ENCODE measurements at places on chromosomes 2 and 18.

GRCh38 chr18:77105028-77105427 is 27.6 kb downstream of the MBP start:
- DNase-seq = no peak

DNA sequence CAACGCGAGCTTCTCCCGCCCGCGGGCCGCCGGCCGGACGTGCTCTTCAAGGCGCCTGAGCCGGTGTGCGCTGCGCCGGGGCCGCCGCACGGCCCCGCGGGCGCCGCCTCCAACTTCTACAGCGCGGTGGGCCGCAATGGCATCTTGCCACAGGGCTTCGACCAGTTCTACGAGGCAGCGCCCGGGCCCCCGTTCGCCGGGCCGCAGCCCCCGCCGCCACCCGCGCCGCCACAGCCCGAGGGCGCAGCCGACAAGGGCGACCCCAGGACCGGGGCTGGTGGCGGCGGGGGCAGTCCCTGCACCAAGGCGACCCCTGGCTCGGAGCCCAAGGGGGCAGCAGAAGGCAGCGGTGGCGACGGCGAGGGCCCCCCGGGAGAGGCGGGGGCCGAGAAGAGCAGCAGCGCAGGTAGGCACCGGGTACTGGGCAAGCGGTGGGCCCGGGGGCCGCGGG is 676 bp downstream of the HOXD11 start:
- DNase-seq = no peak

GRCh38 chr2:77064324-77064723 is 457.9 kb downstream of the LRRTM4 start:
- no peak for DNase-seq

GRCh38 chr2:157256626-157257025 is 879 bp upstream of the GALNT5 start:
- DNase-seq = peak; percentile 8

DNA sequence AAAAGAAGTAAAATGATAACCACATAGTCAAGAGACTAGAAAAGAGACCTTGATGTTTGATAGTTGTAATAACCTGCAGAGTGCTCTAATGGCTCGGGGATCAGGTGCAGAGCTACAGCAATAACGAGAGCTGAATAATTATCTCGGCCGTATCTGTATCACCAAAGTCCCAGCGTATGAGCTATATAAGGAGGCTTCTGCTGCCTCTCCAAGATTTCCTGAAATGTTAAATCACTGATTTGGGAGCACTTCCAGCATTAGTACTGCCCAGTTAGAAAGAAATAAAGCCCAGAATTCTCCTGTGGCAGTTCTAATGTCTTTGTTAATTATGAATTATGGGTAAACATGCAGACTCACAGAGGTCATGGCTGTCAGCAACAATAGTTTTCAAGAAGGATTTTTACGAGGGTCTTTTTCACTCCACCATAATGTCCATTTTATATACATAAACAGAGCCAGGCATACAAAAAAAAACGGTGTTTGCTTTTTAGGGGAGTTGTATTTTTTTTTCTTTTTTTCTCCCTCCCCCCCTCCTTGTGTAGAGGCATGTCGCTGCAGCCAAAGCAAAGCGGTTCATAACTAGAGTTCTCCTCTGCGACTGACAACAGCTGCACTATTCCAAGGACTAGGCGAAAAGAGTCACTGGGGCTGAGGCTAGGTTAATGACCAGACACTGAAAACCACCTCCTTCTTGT is 168.3 kb upstream of the VRK2 start:
- no peak for DNase-seq

DNA sequence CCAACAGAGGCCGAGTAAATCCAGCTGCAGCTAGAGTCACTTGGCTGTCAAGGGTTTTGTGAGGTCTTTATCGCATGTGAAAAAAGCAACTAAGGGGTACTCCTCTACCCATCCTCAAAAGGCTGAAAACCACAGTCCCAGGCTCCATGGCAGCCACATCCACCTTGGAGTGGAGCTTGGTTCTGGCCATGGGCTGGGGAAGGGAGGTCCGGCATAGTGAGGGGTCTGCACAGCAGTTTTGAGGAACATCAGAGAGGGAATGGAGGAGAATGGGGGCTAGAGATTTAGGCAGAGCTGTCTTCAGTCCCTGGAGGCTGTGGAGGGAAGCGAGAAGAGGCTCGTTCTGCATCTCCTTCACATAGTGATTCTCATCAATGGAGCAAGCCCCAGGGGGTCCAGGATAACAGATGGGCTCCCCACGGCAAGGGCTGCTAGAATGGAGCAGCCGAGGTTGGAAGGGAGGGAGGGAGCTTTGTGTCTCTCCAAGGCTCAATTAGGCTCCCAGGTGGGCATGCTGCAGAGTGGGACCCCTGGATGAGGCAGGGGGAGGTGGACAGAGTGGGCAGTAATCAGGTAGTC is 21.0 kb downstream of the MROH2A start:
- DNase-seq = no peak

DNA sequence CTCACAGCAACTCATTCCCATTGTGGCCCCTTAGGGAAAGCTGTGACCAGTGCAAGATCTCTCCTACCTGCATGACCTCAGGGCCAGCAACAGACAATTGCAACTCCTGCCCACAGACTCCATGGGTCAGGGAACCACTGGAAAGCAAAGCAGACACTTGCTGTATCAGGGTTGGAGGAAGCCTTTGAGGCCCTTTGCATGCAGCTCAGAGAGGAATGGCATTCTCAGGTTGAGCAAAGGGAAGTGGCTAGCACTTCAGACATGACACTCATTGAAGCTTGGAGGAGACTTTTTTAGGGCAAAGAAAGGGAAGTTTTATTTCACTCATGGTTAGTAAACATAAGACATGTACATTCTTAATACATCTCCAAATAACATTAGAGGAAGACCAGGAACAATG is 22.1 kb downstream of the IL1F10 start:
- DNase-seq = no peak

DNA sequence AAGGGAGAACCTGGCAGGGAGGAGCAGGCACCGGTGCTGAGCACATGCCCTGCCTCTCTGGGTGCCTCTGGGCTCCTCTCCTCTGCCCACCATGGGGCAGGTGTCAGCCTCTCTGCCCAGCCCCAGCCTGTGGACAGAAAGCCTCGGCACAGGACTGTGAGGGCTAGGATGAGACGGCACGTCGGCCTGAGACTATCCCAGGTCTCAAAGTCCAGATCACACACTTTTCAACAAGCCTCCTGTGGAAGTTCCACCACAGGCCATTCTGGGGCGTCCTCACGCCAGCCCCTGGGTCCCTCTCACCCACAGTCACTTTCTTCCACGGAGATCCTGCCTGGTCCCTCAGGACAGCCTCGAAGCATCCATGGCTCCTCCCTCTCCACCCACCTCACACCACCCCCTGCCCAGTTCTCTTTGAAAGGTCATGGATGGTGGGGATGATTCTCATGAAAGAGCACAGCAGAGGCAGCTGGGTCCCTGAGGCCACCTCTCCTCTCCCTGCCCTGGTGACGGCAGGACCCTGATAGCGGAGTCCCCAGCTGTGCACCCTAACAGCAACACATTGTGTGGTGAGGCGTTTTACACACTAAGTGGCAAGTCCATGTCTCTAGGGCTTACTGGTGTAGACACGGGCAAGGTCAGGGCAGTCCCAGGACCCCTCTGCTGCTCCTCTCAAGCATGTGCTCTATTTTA is 569.4 kb upstream of the SALL3 start:
- DNase-seq = no peak

- DNase-seq = no peak
Measured at GRCh38 chr2:63520793-63521192, 67.5 kb downstream of the WDPCP start.

DNA sequence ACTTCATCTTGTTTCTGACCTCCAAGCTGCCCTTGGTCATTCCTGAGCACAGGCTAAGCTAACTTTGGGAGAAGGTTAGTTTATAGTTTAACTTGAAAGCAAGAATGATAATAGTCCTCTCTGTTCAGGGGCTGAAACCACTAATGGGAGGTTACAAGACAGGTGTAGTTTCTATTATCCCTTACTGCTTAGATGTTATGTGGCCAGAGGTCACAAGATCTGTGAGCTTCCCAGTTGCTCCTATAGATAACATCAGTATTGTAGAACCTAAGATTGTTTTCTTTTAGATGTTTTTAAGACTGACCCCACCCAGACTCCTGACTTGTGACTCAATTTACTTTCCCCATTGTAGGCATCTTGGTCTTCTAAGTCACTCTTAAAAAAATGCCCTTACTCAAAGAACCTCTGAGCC is 94.8 kb upstream of the LPIN2 start:
- DNase-seq = no peak

DNA sequence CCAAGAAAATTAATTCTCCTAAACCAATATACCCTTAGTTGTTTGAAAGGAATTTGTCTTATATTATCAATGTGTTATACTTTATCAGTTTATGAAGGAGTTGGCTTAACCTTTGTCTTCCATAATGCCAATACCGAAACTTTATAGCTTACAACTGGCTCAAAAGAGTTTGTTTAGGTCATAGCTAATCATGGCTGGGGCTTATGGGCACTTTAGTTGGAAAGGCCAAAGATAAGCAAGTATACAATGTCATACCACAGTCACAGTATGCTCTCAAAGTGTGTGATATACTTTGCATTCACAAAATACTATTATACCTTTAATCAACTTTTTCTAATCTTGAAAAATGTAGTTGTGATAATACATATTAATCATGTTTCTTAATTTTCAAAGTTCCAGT is 2.3 kb downstream of the KLHL41 start:
- no peak for DNase-seq

GRCh38 chr2:42183775-42184174 is 14.6 kb downstream of the EML4 start:
- DNase-seq = no peak

- DNase-seq = peak; percentile 33
Measured at GRCh38 chr2:235055891-235056516, 104.2 kb downstream of the SH3BP4 start.

DNA sequence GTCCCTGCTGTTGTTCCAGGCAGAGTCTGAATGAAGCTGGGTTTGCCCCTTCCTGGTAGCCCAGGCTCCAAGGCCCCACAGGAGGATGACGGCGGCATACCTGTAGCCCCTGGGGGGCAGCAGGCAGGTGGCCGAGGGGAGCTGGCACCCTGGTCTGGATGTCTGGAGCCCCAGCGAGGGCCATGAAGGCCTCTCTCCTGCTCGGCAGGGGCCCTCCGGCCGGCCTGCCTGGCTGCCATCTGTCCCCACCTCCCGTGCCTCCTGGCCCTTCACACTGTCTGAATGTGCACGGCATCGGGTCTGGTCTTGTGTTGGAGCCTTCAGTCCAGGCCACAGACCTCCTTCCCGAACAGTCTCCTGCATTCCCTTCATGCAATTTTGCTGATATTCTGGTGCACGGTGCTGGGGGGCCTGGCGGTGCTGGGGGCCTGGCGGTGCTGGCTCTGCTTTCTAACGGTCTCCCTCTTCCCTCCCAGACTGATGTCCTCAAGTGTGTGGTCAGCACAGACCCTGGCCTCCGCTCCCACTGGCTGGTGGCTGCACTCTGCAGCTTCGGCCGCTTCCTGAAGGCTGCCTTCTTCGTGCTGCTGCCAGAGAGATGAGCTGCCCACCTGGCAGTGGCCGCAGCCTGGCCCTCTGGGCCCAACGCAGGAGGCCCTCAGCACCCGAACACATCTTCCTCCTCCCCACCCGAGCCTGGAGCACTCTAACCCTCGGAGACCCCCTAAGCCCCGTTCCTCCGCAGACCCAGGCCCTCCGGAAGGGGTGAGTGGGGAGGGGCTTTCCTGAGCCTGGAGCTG is 13.5 kb downstream of the BOK start:
- peak; percentile 36 for DNase-seq

- no peak for DNase-seq
Measured at GRCh38 chr18:27138079-27138478, 47.0 kb downstream of the CHST9 start.

DNA sequence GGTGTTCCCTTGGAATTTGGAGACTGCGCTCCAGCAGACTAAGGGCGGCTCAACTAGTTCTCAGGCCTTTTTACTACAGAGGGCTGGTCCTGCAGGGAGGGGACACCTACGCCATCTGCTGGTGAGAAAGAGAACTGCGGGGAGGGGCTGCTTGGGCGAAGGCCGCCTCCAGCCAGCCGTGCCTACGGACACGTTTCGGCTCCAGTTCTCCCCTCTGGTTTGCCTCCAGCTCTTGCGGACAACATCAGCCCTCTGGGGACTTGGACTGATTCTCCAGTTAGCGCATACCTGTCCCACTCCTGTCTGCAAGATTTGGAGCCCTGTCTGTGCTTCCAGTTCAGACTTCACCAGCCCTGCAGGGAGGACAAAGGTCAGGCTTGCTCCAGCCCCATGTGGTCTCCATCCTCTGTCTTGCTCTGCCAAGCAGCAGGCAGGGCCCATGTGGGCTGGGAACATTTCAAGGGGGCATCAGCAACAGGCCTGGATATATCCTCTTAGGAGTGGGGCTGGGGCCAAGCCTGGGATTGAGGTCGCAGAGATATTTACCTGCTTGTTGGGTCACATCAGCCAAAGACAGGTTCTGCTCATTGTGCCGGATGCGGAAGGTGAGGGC is 10.3 kb downstream of the PTPRN start:
- peak; percentile 71 for DNase-seq

DNA sequence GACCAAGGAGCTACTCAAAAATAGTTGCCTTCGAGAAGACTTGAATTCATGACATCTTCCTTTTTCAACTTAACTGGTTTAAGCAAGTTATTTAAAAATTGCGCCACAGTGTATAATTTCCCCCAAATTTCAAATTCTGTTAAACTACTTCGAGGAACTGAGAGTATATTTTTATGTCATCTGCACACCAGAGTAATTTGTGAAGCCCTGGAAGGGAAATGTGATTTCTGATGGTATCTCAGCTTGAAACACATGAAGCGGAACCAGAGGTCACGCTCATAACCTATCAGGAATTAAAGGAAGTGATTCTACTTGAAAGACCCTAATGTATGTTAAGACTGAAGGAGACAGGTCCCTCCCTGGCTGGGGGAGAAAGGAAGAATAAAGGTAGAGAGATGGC is 33.9 kb upstream of the DARS1 start:
- DNase-seq = no peak

DNA sequence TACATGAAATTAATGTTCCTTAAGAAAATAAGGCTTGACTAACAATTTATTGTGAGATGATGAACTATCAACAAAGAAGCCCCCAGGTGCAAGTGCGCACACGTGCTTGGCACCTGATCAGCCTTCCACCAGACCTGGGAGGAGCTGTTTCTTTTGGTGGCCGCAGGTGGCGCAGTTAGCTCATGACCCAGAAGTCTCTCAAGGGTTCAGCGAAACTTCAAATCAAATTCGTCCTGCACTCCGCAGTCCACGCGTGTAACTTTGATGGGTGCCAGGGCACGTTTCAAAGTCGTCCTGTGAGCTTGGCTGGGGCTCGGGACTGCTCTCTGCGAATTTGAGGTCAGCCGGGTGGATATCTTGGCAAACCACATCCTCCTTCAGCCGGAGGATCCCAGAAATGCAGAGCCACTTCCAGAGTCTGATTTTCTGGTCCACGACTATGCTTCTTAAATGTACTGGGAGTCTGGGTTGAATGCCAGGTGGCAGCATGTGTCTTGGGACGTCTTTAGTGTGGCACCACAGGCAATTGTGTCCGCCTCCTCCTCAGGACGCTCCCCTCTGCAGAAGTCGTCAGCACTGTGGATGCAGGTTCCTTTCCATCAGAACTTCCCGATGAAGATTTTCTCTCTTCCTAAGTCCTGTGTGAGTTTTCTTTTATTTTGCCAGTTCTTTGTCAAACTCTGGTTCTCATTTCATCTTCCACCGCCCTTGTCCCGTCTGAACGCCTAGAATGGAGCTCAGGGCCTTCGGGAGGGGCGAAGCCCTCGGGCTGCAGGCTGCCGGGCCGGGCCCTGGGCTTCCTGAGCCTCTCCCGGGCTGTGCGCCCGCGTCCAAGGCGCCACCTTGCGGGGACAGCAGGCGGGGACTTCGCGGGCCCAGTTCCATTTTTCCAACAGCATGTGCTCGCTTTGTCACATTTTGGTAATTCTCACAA is 61.3 kb upstream of the RAPGEF4 start:
- peak; percentile 44 for DNase-seq

- DNase-seq = no peak
Measured at GRCh38 chr18:45175511-45175910, 439.8 kb upstream of the SLC14A2 start.

Measured in RPMI7951 (cell line).